ENCODE measurements at places on chromosomes 2 and 18.

- DNase-seq = no peak
Observed at GRCh38 chr2:205364261-205364660, 318.0 kb upstream of the NRP2 start.

DNA sequence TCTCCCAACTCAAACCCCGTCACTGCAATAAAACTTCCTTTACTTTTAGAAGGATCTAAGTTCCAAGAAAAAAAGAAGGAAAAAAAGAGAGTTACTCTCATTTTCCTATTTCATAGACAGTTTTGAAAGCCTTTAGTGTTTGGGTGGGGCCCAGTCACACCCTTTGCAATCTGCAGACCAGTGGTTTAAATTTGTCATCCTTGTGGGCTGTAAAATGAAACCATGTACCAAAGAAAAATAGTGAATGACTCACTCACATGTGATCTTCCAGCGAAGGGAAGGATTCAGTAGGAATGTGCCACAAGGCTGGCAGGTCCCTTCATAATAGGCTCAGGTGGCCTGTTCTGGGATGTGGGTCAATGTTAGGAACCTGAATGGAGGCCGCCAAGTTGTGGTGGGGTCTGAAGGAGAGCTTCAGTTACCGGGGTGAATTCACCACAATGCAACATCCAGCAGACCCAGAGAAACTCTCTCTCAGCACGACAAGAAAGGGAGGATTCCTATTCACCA, 28.3 kb downstream of the ANXA4 start:
- DNase-seq = no peak

- no peak for DNase-seq
Observed at GRCh38 chr2:74457549-74458131, 598 bp upstream of the WBP1 start.

DNA sequence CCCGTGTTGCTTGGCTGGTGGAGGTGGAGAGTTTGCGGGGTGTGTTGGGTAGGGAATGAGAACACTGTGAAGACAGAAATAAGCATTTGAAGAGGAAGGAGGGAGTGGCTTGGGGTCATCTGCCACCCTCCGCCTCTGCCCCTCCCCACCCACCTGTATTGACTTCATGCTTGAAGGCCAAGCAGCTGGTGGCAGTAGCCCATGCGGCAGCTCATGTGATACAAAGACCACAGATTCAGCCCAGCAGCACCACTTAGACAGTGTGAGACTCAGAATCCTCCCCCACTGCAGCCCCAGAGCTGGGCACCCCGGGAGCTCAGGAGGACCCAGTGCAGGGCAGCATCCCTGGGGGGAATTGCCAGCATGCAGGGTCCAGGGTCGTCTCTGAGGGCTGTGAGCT, 15.4 kb downstream of the NPPC start:
- no peak for DNase-seq

DNA sequence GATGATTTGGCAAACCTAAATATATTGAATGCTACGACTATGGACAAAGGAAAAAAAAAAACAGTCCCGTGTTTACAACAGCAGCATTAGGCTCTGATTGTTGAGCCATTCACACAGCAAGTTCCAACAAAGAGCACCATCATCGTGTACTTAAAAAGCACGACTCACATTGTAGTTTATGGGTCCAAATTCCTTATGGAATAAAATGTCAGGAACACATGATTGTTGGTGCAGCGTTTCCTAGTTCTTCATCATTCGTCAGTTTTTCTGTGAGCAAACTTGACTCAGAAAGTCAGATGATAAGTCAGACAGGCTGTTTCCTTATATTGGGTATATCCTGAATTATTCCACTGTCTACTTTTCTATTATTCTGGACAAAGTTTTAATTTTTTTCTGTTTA, 10.0 kb upstream of the KIDINS220 start:
- no peak for DNase-seq

DNA sequence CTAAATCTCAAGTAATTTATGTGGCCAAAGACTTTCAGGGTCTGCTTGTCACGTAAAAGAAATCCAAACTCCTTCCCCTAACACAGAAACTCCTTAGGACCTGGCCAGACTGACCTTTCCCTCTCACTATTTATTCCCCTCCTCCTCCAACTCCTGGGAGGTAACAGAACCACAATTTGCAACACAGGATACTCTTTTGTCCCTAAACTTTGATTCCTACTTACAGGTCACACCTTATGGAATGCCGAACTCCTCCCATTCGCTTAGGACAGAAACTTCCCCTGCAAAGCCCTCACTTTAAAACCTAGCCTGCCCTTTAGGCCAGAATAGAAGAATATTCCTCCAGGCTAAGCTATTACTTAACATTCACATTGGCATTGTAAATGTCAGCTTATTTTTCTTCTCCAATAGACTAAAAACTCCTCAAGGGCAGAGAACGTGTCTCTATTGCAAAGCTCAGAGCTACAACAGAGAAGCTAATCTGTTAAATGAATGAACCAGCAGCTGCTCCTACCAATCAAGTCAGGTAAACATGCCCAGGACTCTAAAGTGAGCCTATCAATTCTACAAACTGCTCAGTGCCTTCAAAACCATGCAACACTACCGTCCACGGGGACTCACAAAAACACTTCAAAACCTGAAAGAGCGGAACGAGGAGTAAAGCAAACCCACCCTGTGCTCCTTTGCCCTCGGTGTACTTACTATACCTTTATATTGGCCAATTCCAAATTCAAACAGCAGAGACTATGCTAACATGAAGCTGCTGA, 6.1 kb downstream of the INO80D start:
- DNase-seq = no peak

GRCh38 chr2:55486426-55486825, 33.1 kb upstream of the CFAP36 start:
- no peak for DNase-seq

DNA sequence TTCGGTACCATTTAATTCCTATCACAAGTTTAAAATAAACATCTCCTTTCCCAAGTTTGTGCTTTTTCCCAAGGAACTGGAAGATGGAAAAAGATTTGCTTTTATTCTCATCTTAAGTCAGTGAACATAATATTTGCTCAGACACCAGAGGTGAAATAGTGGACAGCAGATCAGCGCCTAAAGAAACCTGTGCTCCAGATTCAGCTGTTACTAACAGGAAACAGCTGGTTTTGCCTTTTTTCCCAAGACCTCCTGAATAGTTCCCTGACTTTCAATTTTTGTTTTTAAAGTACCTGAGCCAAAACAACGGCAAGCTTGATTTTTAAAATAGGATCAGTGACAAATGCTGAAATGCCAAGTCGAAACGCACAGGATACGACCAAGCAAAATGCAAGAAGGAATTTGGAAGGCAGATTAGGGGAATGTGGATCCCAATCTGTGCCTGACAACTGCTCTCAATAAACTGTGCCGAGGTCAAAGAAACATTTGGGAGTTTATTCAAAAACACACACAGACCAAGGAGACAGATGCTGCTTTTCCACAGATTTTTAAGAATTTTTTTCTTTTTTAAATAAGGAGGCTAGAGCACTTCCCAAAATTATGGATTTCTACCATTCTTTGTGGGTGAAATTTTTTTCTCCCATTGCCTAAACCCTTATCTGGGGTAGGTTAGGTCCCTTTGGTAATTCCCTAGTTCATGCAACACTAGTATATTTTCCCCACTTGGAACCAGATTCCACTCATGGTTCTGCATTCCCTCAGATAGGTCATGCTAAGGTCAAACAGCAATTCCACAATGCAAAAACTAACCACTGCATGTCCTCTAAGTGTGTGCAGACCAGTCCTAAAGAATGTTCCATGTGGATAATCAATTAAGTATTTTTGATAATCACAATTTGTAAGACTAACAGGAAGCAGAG, 121.5 kb upstream of the PDE1A start:
- DNase-seq = peak; percentile 3

GRCh38 chr2:10348891-10349290, 46.2 kb downstream of the HPCAL1 start:
- DNase-seq = no peak

GRCh38 chr2:30666266-30666874, 140.9 kb downstream of the CAPN13 start:
- no peak for DNase-seq

DNA sequence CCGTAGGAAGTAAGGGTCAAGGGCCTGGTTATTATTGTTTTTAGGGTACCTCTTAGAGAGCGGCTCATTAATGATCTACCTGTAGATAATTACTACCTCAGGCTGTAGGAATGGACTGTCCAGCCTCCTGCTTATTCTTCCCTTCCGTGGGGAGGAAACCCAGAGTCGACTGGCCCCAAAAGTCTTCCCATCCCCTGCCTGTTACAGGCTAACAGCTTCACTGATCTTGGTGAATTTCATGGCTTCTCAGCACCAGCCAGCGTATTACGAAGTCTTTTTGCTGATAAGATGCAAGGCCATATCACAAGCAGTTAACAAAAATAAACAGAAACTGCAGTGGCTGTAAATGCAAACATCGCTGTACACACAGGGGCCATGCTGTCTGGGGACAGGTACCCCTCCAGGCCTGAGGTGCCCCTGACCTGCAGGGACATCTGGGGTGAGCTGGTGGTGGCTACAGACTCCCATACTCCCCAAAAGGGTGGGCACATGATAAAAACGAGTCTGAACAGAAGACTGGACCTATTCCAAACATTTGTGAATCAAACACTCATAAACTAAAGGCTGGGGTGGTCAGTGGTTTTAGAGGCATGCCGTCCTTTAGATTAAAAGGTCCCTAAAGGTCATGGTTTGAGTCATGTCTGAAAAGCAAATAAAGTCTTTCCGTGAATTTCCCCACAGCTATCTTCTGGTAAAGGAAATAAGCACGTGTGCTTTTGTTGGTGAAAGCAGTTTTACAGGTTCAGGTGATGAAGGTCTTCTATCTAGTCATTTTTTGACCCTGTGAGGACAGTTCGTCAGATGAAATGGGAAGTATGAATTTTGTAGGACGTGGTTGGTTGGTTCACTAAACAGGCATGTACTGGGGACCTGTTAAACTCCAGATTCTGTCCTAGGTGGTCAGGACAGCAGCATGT, 36.7 kb downstream of the TTC39C start:
- DNase-seq = no peak

GRCh38 chr2:99662761-99663341, 173.0 kb upstream of the REV1 start:
- peak; percentile 99 for DNase-seq

DNA sequence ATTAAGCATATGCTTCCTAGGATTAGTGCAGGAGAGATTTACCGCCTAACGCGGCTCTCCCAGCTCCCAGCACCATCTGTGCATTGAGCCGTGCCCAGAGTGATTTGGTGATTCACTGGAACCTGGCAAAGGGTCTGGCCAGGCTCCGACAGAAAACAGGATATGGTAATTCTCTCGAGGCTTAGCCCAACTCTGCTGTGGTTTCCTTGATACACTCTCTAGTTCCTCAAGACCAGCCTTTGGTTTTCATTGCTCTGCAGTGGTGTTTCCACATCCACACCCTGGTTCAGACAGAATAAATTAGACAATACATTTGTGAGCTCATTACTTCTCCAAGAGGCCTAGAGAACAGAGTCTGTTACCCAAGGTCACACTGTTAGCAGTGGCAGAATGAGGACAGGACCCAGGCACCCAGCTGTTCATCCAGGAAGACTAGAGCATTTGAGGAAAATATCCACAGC, 23.0 kb upstream of the SMAD2 start:
- DNase-seq = no peak

- DNase-seq = no peak
Observed at GRCh38 chr2:20640411-20641122, 10.3 kb downstream of the HS1BP3 start.

GRCh38 chr2:132909427-132909826, 239.4 kb upstream of the LYPD1 start:
- no peak for DNase-seq

- no peak for DNase-seq
Observed at GRCh38 chr18:73101977-73102376, 234.2 kb upstream of the NETO1 start.

DNA sequence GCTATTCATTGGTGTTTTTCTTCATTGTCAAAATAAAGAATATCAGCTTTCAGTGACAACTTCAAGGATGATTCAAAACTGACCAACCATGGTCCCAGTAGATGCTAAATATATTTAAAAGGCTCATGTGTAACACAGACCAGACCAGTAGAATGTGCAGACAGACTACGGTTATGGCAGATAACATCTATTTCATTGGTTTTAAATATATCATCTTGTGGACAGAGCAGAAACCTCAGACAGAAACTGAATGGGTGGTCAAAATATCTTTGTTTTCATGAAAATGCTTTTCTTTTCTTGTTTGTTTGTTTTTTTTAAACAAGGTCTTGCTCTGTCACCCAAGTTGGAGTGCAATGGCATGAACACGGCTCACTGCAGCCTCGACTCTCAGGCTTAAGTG, 107.4 kb upstream of the CREB1 start:
- no peak for DNase-seq

- no peak for DNase-seq
Observed at GRCh38 chr2:182915369-182916326, 49.2 kb upstream of the FRZB start.

GRCh38 chr18:36468161-36468560, 170.6 kb downstream of the FHOD3 start:
- DNase-seq = no peak

DNA sequence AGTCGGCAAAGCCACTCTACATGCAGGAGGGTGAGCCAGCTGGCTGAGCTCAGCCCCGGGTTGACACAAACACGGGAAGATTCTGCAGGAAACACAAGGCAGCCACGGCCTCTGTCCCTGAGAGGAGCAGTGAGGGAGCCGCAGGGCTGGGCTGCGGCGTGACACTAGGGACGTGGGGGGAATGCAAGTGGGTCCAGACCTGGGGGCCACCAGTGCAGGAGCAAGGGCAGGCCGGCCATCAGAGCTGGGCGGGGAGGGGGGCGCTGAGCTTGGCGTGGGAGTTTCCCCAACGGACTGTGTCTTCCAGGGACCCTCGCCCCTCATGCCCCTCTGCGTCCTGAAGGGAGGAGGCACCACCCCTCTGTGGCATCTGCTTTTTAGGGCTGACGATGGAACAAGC, 12.0 kb upstream of the C1QL2 start:
- DNase-seq = no peak

DNA sequence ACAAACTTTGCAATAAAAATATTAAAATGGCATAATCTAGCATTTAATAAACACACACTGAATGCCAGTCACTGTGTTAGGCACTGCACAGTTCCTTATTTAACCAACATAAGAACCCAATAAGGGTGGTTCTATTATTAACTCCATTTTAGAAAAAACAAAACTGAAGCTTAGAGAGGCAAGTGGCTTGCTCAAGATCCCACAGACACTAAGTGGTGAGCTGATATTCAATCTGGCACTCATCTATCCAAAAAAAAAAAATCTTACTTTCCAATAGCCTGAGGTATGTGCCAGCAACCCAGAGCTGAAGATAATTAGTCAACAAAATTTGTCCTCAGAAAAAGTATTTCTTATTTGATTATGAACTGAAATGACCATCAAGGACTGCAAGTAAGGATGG, 799 bp downstream of the CYTIP start:
- no peak for DNase-seq

DNA sequence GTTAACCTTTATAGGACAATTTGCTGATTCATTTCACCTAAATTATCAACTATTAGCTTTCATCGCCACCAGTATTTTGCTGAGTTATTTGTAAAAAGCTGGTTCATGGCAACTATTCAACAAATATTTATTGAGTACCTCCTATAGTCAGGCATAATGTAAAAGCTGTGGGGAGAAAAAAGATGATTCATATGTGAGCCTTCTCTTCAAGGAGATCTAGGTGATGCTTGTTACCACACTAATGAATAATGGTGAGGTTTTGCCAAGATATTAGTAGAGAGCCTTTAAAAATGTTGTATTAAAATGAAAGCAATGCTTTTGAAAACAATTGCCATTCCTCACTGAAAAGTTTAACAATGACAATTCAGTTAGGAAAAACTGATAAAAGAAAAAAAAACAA, 187.8 kb downstream of the ANKRD44 start:
- DNase-seq = no peak
